ENCODE measurements at places on chromosomes 12 and 14. TPM values are rescaled to one million over a fixed set of nuclear protein-coding genes. Genes with fewer than 3 reads are reported as not detected.

The PCNX4 gene
- 51.1 TPM for total RNA-seq

The SMCO2 gene
- not detected for total RNA-seq

The OVCH1 gene
- not detected for total RNA-seq

The FSCB gene
- total RNA-seq = not detected

The CELA1 gene
- not detected for total RNA-seq

The YLPM1 gene
- 55.4 TPM for total RNA-seq

The ACIN1 gene
- total RNA-seq = 196 TPM

The IFNG-AS1 gene
- total RNA-seq = not detected

The SBNO1 gene
- total RNA-seq = 29.7 TPM

- no peak for DNase-seq
Measured at GRCh38 chr14:100891051-100891450, 12.5 kb downstream of the RTL1 start.

DNA sequence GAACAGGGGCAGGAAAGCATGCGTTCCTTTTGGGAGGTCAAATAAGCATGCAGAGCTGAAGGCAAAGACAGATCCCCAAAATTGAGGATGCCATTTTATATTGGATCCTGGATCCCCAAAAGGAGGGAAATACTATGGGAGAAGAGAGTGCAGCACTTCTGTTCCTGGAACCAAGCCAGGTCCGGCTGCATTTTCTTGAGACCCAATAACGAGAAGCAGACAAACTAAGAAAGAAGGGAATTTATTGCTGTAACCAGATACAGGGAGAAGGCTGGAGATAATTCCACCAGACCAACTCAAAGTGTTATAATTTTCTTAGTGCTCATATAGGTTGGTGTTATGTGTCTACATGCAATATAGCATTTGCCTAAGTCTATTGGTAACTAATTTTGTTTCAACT is 60.8 kb downstream of the PDE6H start:
- no peak for DNase-seq

DNA sequence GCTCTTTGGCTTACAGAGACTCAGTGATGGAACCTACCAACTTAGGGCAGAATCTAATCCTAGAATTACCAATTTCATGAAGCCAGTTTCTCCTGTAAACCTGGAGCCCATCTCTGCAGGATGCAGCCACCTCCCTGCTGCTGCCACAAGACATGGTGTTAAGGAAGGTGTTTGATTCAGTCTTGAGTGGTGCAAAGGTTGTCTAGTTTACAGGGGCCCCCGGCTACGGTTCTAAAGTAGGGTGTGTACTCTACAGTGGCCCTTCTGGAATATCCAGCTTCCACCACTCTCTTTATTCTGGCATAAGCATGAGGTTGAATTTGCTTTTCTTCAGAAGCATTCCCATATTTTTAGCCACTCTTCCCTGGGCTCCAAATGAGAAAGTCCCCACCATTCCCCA is 154.1 kb upstream of the GRIP1 start:
- DNase-seq = no peak

- no peak for DNase-seq
Measured at GRCh38 chr14:32339188-32339587, 10.1 kb downstream of the AKAP6 start.

DNA sequence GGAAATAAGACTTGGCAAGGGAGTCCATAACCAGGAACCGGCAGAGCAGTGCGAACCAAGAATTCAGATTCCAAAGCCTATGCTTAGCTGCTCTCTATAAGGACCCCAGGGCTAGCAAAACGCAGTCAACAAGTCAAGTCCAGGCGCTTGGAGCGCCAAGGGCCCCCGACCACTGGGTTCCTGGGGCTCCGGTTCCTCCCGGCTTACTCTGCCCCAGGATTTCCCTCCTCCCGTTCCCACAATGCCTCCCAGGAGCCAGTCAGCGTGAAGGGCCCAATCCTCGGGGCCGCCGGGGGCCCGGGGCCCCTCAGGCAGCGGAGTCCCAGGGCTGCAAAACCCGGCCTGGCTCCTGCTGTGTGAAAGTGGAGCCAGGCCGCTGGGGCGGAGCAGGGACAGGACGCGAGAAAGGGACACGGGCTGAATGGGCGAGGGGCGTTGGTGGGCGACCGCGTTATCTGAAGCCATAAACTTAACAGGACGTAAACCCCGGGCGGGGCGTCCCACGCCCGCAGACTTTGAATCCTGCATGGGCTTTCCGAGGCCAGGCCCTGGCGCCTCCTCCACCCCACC is 1.5 kb downstream of the KRT8 start:
- DNase-seq = peak; percentile 55

DNA sequence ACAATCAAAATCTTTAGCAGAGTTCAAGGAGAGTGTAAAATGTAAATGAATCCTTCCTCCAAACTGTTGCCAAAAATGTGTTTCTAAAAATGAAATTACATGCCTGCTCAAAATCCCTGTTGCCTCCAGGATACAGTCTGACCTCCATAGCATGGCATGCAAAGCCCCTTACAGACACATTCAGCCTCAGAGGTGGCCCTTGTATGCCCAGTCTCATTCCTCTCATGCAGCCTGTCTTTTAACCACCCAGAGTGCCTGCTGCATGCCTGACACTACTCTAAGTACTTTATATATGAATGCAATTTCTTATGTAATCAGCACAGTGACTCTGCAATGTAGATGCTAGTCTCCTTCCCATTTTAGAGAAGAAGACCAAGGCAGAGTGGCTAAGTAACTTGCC is 24.4 kb upstream of the PTPRQ start:
- DNase-seq = no peak

- DNase-seq = no peak
Measured at GRCh38 chr12:76940671-76941445, 62.0 kb upstream of the CSRP2 start.

GRCh38 chr12:78886719-78887407 is 22.3 kb downstream of the SYT1 start:
- no peak for DNase-seq

GRCh38 chr12:42589465-42590329 is at the start of gene PRICKLE1:
Gene PRICKLE1, minus strand, starts transcription at chr12:42589746. Its CDS starts 117,230 bp downstream, at chr12:42472516.
- DNase-seq = peak; percentile 23

DNA sequence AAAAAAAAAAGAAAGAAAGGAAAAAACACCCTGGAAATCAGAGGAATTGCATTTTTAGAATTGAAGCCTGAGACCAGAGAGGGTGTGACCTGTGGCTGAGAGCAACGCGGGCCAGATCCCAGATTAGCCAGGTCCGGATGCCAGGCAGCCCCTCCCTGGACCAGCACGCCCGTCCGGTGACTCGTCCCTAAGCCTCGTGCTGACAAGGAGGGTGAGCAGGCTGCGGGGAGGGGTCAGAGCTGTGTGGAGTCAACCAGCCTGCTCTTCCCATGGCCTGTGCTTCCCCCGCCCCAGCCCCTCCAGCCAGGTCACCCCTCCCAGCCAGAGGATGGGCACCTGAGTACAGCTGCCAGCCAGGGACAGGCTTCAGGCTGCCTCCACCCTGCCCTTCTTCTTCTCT is 4.2 kb upstream of the KLC1 start:
- peak; percentile 43 for DNase-seq

GRCh38 chr14:106787626-106788025 is 1261.2 kb downstream of the TMEM121 start:
- no peak for DNase-seq

DNA sequence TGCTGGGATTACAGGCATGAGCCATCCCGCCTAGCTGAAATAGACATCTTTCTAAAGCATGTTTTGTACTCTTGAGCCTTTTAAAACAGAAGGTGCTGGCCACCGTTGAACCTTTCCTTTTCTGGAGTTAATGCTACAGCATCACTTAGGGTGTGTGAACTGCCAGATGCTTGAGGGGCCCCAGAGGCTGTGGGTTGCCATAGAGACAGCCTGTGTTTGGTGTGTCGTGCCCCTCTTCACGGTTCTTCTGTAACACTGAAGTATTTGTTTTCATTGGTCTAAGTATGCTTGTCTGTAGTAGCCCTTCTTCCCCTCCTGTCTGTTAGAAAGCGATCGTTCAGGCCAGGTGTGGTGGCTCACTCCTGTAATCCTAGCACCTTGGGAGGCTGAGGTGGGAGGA is 30.8 kb downstream of the PLEKHG3 start:
- DNase-seq = no peak

DNA sequence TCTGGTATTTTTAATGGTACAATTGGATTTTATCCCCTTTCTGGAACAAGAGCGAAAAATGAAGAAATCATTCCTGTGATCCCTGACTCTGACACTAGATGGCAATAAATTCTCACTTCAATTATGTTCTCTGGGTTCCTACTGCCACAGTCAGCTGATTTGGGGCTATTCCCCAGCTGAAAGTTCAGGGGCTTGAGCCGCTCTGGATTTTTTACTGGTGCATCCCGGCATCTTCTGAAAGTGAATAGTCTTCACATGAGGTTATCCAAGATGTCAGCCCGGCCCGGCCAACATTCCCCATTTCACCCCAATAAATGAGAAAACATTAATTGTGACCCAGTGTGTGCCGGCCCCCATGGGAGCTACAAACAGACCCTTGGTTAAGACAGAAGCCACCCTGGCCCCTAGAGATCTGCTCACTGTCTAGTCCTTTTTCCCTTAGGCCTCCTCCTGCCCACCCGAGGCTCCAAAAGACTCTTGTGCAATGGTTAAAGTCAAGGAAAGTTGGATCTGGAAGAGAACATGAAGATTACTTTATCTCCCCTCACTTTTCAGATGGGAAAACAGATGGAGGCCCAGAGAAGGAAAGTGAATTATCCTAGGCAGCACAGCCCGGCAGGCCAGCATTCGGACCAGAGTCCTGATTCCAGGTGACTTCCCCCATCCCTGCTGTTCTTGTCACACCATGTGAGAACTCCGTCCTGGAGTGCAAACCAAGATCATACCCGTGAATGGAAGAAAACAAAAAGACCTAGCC is 20.8 kb downstream of the CKAP4 start:
- DNase-seq = peak; percentile 23

- no peak for DNase-seq
Measured at GRCh38 chr12:65121049-65121955, at the start of gene WIF1. Gene WIF1, minus strand, starts transcription at chr12:65121305. Its CDS starts 114 bp downstream, at chr12:65121191.

GRCh38 chr14:66369157-66369697 is 116.9 kb upstream of the CCDC196 start:
- DNase-seq = no peak

DNA sequence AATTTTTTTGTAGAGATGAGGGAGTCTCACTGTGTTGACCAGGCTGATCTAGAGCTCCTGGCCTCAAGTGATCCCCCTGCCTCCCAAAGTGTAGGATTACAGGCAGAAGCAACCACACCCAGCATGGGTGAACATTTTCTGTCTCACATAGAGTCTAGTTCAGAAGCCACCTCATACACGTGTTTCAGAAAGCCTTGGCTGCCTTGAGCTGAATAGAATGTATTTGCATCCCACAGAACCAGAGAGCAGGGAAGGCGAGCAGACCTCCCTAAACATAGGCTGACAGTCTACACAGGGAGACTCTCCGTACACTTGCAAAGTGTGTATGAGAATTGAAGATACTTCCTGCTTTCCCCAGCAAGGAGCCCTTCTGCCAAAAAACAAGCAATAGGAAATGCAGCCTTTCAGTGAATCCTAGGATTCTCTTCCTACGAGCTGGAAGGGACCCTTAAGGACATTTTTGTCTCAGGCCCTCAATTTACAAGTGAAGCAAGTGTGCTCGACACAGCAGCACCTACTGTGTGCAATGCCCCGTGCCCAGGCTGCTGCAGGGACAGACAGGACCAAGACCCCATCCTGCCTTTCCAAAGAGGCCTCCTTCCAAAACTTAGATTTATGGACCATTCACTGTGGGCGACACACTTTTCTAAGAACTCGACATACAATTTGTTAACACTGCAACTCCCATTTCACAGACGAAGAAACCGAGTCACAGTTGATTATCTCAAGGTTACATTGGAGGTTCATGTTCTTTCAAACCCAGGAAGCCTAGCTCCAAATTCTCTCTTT is 11.2 kb downstream of the NUAK1 start:
- DNase-seq = no peak

Data from mucosa of gallbladder (tissue), 1 donor.